ENCODE measurements at places on chromosomes 12 and 14.

DNA sequence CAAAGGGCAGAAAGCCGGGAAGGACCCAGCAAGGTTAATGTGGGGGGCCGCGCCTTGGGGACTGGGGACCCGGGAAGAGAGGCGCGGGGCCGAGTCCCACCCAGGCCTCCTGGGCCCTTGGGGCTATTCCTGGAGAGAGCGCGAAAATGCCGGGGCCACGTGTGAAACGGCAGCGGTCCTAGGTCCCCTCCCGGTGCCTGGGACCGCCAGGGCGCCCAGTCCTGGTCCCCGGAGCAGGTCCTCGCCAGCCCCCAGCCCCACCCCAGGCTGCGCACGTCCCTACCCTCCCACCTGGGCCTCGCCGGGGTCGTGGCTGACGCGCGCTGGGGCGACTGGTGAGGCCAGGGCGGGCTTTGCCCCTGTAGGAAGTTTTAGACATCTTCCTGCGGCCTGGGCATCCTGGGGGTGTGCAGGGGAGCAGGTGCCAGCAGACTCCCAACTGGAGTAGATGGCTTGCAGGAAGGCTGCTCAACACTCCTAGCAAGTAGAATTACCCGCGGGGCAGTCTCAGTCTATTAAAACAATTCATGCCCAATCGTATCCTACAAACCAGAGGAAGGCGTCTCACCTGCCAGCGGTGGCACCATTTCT, 708 bp downstream of the FAR2 start:
- DNase-seq = peak; percentile 38

DNA sequence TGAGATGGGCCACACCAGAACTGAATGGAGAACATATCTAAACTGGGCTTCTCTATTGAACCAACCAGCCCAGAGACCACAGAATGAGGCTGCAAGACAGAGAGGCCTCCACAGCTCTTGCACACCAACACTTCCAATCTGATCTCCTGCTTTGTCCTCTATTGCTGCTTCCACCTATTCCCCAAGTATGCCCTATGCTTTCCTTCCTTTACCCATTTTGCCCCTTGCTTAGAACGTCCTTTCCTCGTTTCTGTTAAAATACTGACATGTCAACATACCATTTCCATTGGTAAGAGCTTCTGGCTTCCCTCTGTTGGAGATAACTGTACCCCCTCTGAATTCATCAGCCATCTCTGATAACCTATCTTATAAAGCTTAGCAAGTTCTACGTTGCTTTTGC, 2.8 kb downstream of the SLC2A13 start:
- DNase-seq = no peak

- DNase-seq = no peak
Observed at GRCh38 chr12:112216223-112216622, 90.9 kb downstream of the TRAFD1 start.

DNA sequence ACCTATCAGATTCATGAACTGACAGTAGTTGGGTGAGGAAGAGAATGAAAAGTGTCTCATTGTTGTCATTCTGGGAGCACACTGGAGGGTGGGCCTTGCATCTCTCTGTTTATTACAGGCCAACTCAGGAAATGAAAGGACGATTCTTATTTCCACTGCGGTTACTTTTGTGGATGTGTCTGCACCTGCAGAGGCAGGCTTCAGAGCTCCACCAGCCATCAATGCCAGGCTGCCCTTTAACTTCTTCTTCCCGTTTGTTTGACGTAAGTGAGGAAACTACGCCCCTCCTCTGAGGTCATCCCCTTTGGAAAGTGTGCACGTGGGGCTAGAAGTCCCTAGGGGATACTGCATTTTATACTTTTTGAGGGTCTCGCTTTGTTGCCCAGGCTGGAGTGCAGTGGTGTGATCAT, 33.7 kb downstream of the TCTN1 start:
- DNase-seq = peak; percentile 54

GRCh38 chr12:116314477-116314876, 37.0 kb upstream of the MED13L start:
- no peak for DNase-seq

- DNase-seq = no peak
Observed at GRCh38 chr12:132423251-132423819, 66.6 kb upstream of the FBRSL1 start.

Measured in activated naive CD4-positive, alpha-beta T cell treated with anti-CD3 and anti-CD28 coated beads, Interleukin-2, amount 10 ng/mL, durations not matched to agents 7 days and 5 days (primary cell).